ENCODE measurements at places on chromosomes 2 and 18.

DNA sequence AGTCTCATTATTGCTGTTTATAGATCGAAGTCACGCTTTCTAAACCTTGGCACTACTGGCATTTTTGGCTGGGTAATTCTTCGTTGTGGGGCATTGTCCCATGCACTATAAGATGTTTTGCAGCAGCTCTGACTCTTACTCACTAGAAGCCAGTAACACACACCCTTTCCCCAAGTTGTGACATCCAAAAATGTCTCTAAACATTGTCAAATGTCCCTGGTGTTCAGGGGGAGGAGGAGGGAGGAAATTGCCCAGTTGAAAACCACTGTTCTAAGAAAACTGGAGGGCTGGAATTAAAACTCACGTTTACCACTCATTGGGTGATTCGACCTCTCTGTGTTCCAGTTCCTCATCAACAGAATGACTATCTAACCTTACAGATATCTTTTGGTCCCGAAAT, 115.7 kb upstream of the KLF7 start:
- no peak for DNase-seq

DNA sequence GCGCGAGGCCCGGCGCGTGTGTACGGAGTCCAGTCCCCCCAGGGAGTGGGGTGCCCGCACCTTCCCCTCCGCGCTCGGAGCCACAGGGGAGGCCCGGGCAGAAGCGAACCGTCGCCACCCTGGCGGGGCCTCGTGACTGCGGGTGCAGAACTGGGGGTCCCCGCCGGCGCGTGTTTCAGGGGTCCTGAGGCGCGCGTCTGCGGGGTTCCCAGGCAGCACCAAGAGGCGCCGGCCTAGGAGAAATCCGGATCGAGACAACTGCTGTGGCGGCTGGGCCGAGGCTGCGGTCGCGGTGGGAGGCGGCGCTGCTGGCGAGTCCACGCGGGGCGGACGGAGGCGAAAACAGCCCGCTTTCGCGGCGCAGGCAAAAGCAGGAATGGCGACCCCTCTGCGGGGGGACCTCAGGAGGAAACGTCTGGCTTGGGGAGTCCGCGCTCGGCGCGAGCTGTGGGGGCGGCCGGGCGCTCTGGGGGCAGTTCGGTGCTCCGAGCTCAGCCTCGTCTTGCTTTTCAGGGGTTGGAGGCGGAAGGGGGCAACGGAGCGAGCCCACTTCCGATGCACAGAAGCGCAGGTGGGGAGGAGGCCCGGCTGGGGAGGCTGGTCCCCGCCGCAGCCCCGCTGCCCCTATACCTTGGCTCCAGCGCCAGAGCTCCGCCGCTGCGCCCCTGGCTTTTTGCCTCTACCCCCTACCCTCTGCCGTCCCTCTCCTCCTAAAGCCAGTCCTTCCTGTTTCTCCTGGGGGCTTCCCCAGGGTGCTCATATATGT, 81.5 kb upstream of the LDLRAD4 start:
- no peak for DNase-seq

DNA sequence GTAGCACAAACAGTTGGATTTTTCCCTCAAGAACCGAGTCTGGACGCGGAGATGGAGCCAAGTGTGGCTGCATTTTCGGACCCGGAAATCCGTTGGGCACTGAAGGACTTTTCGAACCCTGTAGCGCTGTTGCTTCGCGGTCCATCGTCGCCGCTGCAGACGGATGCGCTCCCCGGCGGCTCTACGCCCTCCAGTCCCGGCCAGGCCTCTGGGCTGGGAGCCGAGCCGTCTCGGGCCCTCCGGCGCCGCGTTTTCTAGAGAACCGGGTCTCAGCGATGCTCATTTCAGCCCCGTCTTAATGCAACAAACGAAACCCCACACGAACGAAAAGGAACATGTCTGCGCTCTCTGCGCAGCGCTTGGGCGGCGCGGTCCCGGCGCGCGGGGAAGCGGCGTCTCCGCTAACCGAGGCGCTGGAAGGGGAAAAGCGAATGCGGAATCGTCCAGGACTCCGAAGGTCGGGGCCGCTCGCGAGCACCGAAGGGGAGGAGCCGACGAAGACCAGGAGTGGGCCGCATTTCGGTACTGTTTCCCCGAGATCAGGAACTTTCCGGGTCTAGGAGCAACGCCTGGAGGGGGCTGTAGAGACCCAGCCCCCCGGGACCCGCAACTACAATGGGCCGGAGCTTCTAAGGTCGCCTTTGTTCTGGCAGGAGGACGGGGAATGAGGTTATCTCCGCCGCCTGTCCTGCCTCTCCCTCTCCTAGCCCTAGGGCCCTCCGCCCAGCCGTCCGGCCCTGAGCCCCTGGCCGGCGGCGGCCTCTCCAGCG, 3.2 kb downstream of the EMX1 start:
- no peak for DNase-seq

DNA sequence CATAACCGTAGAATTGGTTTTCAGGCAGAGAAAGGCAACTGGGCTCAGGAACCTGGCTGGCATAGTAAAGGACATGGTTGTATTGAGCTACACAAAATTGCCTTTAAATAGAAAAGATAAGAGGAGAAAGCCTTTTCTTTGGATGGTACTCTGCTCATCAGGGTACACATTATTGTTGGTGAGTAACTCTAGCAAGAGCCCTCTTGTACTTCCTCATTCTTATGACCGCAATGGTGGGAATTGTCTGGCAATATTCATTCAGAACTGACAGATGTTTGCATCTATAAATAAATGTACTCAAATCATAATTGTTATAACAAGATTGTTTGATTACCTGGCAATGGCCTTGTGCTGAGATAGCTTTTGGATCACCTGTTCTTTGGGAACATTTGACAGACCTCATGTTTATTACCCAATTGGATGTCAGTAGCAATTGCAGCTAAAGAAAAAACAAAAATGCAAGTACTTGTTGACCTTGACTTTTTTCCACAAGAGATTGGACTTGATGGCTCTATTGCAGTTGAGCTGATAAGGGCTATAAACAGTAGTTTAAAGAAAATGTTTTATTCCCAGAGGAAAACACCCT, 43.9 kb downstream of the MEIS1 start:
- no peak for DNase-seq

DNA sequence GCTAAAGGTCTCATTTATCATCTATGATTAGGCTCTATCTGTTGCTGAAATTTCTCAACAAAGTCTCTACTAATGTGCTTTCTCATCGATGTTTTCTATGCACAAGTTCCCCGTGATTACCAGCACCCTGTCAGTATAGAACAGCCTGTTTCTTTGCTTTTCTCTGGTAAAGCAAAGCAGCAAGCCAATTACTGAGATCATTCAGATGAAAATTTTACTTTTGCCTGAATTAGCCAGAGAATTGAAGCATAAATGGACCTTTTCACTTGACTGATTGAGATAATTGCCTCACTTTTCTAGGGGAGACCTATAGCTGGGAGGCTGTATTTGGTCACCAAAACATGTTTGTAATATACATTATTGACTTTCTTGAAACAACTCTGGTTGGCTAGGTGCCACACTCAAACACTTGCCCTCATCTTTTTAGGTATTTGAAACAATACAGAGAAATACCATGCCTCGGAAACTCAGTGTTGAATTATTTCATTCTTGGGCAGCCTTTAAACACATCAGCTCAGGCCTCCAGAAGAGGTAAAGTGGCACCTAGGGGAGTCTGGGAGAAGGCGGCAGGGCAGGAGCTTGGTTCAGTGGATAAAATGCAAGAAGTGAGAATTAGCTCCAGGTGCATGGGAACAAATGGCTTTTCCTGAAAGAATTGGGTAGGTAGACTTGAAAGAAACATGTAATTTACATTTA, 96.2 kb downstream of the GALNT3 start:
- DNase-seq = no peak

DNA sequence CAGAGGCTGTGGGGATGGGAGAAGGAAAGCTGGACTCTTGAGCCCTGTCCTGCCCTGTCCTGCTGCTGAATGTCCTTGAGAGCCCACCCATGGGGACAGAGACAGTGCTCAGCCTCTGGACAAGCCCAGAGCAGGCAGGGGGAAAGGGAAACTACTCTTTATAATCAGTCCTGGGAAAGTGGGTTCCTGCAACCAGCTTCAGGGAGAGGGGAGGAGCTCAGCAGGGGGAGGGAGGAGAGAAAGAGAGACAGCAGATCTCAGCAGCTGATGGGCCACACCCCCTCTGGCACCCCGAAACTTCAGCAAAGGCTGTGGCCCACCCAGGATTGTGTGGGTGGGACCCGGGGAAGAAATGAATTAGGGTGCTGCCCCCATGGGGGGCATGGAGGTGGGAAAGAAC, 11.6 kb downstream of the ECEL1 start:
- DNase-seq = no peak

DNA sequence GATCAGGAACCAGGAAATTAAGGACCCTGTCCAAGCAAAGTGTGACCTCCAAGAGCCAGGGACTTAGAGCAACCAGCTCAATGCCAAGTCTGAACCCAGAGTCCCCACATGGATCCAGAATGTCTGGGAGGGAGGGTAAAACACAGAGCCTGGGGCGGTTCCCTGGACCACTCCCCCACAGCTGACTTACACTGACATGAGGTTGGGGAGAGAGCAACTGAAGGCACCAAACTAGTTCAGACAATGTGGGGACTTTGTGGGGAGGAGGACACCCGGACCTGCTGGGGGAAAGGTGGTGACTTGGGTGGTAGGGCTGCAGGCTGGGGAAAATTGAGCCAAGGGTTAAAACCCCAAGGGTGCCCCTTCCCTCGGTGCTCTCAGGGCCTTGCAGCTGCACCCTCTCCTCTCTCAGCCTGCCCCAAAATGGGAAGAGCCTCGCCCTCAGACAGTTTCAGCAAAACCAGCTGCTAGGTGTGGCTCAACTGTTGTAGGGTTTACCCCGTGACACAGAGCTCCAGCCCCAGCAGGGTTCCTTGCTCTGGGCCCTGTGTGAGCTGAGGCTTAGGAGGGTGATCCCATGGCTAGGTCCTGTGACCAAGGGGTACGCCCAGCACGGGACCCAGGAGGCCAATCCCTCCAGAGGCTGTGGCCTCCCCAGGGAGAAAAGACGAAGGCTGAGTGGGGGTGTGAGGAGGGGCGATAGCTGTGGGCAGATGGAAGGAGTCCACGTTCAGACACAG, 28.6 kb downstream of the MARCO start:
- no peak for DNase-seq

- DNase-seq = no peak
Observed at GRCh38 chr2:197599285-197599965, 76.0 kb downstream of the RFTN2 start.

DNA sequence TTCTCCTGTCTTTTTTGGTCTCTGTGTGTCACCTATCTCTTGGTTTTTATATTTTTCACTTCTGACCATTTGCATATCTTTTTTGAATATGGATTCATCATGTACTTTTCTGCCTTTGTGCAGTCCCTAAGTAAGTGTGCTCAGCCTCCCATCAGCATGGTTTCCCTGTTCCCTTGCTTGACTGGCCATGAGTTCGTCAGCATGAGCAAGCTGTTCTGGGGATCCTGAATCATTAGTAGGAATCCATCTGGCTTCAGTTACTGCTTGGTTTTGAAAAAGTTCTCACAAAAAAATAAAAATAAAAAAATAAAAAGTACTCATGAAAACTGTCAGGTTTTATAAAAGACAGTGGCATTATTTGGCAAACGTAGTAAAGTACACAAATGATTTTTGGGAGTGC, 144.1 kb downstream of the NCOA1 start:
- DNase-seq = no peak

- DNase-seq = no peak
Observed at GRCh38 chr2:73749314-73749713, 12.2 kb upstream of the TPRKB start.

DNA sequence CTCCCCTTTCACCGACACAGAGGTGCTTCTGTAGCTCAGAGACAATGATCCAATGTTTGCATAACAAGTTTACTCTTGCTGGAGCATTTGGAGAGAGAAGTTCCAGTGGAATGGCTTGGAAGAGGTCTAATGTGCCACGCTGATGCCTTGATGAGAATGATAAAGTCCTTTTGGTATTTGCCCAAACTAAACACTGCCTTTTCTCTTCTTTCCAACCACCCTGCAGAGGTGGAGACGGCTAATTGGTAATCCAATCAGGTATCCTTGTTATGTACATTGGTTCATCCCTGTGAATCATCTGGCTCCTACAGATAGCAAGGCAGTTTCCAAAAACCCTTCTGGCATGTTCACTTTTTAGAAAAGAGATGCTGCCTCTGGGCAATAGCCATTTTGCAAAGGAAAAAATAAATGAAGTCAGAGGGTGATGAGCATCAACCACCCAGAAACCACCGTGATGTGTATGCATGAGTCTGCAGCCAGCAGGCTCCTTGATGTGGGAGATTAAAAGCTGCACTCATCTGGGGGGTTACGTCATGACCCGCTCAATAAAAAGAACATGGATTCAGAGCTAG, 40.6 kb downstream of the KIAA2012 start:
- no peak for DNase-seq

DNA sequence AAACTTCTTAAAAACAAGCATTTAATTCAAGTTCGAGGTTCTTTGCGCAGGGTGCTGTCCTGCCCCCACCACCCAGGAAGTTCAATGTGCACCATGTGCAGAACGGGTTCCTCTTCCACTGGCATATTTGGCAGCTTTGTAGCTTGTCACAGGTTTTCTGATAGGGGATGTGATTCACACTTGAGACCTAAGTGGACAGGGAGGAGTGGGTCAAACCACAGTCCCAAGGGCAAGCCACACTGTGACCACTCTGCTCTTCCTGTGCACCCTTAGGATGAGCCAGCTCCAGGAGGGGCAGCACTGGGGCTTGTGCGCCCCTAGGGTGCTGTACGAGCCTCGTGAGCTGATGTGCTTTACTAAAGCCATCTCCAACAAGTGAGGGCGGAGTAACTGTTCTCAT, 82.5 kb downstream of the TGFA start:
- no peak for DNase-seq

DNA sequence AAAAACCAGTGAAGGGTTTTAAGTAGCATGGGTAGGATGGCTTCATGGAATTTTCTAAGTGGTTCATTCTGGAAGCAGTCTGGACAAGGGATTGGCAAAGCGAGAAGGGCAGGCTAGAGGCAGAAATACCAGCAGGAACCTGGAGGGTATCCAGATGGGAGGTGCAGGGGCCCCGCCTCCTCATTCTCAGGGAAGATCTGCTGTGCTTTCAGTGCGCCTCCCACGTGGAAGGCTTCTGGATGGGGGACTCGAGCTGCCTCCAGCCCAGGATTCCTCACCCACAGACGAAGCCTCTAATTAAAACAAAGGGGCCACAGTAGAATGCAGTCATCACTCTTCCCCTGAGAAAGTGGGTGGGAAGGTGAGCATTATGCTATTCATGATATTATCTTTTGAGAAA, 79.8 kb downstream of the VSNL1 start:
- DNase-seq = no peak

GRCh38 chr18:12946549-12947284, 1.1 kb upstream of the SEH1L start:
- peak; percentile 38 for DNase-seq

Measured in foreskin melanocyte (primary cell).